ENCODE measurements at places on chromosomes 13 and 19.

GRCh38 chr13:35191883-35192282 is 249.8 kb downstream of the NBEA start:
- no peak for DNase-seq

- DNase-seq: no peak
Observed at GRCh38 chr13:44817131-44817671, 172.1 kb downstream of the NUFIP1 start.

GRCh38 chr19:465056-465816 is 4.4 kb upstream of the SHC2 start:
- no peak for DNase-seq

- DNase-seq: no peak
Observed at GRCh38 chr19:22807061-22807835, 23.3 kb upstream of the ZNF99 start.

All from NCI-H774 (cell line).